ENCODE measurements at places on chromosomes 13 and 19.

DNA sequence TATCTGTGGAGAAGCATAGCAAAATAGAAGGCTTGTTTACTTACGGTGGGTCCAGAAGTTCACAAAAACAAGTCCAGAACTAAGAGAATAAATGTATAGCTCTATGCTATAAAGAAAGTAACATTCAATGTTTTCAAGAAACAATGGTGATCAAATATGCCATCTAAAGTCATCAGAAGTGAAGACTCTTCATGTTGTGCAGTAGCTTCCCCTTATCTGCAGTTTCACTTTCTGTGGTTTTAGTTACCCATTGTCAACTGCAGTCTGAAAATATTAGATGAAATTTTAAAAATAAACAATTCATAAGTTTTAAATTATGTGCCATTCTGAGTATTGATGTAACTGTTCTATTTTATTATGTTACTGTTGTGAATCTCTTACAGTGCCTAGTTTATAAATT lies 72.5 kb downstream of the EDNRB start:
- DNase-seq, result no peak

DNA sequence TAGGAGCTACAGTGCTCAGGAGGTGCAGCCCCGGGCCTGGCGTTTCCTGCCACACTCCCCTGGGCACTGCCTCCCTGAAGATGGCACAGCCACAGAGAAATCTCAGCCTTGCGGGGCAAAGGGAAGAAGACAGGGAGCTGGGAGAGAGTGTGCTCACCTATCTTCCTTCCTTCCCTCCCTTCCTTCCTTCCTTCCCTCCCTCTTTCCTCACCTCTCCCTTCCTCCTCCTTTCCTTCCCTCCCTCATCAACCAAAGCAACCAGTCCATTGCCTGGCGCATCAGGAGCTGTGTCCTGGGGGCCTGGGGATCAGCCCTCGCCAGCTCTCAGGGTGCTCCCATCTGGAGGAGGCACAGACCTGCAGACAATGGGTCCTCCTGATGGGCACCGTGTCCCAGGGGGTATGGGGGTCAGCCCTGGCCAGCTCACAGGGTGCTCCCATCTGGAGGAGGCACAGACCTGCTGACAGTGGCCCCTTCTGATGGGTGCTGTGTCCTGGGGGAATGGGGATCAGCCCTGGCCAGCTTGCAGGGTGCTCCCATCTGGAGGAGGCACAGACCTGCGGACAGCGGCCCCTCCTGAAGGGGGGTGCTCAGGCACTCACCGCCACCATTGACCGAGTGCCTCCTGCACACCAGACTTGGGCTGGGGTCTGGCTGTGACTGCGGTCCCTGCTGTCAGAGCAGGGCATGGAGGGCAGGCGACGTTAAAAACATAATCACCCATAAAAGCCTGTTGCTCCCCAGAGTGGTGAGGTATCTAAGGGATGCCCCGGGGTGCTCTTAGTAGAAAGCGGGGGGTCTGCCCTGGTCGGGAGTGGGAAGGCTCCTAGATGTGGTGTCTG lies 120.2 kb downstream of the URI1 start:
- DNase-seq, result no peak

- DNase-seq, result no peak
Observed at GRCh38 chr13:24854311-24854710, 90.3 kb downstream of the RNF17 start.

DNA sequence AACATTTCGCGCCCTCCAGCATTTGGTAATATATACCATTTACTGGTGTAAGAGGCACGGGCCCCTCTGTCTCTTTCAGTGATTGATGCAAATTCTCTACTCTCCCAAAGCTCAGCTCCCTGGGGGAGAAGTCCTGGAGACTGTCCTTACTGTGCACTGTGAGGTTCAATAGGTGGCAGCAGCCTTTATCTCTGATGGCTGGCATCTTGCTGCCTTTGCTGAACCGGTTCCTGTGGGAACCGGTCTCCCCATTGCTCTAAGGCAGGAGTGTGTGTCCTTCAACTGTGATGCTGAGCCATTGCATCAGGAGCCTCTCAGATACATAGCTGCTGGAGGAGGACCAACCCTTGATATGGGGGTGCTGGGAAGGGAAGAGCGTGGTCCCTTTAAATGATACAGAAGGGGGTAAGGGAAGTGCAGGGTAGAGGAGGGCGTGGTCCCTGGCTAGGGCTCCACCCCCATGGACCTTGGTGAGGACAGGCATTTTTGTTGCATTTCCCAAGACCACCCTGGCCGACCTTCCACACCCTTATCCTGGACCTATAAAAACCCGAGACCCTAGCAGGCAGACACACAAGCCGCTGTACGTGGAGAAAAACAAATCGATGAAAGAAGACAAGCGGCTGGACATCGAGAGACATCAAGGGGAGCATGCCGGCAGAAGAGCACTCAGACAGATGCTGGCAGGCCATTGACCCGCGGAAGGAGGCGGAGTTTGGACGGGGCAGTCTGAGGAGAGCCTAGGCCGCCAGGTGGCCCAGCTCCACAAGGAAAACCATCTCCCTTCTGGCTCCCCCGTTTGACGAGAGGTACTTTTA lies 41.1 kb upstream of the GTF3A start:
- DNase-seq, result no peak

DNA sequence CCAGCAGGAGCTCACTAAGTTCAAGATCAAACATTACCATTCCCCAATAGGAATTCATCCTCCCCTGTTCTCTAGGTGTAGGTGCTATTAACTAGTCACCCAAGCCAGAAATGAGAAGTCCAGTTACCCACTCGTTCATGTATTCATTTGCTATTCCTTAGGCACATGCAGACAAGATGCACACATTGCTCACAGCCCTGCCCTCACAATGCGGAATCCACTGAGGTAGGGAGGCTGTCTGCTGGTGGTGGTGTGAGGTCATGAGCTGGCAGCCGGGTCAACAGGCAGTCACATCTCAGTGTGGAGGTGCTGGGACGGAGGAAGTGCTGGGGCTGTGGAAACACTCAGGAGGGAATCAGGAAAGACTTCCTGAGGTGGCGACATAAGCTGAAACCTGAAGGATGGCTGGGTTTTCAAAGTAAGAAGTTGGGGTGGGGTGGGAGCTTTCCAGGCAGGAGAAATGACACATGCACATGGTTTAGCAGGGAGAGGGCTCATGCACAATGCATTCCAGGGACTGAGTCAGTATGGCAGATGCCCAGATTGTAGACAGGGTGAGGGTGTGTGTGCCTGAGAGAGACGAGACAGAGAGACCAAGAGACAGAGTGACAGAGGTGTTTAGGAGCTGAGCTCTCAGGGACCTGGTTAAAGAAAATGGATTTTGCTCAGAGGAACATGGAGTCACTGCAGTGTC lies 117.6 kb downstream of the USP12 start:
- no peak for DNase-seq

GRCh38 chr13:51828730-51829567 lies 16.0 kb downstream of the TMEM272 start:
- no peak for DNase-seq

DNA sequence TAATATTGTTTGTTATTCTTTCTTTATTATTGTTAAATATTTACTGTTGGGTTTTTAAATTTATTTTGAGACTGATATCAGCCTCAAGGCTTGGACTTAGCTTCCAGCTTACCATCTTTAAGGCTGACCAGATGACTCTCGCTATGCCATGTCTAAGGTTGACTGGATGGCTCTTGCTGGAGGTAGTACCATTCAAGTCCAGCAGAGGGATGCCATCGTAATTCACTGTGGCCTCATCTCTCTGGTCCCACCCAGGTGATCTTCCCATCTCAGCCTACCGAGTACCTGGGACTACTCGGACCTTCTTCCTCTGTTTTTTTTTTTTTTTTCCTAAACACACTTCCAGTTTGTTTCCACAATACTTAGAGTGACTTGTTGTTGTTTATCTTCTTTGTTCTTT lies 41.7 kb upstream of the ZNF91 start:
- DNase-seq, result no peak

GRCh38 chr19:51547397-51548212 lies 16.1 kb upstream of the SIGLEC6 start:
- no peak for DNase-seq

DNA sequence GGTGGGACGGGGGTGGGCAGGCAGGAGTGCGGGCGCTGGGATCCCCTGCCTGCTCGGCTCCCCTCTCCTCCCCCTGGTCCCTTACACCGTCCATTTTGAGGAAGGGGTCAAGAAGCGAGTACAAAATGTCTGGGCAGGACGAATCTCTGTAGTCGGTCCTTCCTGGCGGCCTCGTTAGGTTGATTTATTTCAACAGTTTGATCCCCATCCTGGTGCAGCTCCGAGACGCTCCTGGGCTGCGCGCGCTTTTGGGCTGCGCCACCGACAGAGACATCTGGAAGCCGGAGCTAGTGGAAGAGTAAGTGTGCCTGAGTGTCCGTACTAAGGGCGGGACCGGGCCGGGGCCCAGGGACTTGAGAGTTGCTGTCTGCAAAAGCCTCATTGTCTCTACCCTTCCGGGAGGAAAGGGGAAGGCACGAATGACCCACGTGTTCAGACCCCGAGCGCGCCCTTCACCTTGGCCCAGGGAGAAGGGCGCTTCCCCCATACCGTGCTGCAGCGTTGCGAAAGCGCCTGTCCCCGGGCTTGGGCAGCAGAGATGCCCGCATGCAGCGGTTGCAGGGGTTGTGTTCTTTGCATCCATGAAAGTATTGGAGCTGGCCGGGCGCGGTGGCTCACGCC lies 1.8 kb downstream of the ZNF114 start:
- DNase-seq, result no peak

DNA sequence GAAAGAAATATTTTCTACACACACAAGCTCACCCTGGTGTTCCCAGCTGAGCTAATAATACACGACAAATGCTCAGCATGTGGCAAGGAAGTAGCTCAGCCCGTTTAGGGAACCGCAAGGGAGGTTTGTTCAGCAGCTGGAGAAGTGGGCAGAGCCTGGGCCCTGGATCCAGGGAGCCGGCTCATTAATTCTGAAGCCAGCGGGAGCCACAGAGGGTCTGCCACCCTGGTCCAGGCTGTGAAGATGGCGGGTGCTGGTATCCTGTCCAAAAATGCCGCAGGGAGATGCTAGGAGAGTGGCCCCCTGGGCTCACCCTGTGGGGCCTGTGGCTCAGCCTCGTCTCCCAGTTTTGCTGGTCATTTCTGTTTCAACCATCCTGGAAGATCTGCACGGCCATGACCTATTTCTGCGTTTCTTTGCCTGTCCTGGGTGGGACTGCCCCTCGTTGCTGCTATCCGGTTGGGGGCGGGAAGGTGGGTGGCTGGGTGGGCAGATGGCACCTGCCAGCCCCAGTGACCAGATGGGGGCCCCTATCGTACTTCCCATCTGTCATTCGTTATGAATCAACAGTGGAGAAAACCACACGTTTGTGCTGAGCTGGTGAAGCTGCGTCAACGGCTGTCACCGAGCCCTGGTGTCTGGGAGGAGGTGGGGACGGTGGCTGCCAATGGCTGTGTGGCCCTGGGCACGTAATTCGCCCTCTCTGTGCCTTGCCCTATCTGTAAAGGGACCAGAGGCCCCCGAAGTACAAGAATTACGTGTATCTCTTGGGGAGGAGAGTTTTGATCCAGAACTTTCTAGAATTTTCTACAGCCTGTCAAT lies 2.7 kb upstream of the GNA15 start:
- DNase-seq, result peak; percentile 88

DNA sequence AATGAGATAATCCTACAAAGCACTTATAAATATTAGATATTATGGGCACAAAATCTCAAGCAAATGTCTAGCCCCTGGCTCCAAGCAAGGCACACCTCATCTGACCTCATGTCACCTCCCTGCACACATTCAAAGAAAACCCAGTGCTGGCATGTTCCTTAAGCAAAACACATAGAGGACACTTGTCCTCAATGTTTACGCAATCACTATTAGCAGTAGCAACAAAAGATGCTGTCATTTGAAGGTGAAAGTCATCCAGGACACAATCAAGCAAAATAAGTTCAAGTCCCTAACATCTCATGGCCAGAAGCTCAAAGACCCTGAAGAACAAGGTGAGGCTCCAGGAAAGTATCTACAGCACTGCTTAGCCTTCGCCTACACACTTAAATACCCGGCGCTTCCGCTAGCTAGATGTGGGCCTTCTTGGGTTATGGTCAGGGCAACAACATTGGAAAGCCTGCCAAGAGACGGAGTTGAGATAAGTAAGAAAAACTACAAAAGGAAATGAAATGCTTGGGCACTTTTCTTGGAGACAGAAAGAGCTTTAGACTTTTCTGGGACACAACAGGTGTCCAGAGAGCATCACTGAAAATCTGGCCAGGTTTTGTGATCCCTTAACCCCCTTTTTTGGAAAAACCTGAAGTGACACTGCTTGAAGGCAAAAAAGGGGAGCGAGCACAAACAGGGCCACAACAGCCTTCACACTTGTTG lies 85.7 kb downstream of the FOXO1 start:
- no peak for DNase-seq

DNA sequence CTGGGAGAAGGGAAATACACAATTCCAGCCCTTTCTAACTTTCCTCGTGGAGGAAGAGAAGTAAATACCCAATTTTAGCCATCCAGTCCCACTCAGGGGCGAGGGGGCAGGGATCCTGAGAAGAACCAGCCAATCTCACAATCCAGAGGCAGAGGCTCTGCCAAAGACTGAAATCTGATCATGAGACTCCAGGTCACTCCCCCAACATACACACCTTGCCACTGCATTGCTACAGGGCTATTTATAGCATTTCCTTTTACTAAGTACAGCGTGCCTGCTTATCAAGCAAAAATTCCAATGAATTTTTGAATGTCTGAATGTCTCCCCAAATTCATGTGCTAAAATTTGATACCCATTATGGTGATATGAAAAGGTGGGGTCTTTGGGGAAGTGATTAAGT lies 1687.5 kb downstream of the EFNB2 start:
- no peak for DNase-seq

- peak; percentile 72 for DNase-seq
Observed at GRCh38 chr13:23743278-23744076, 145.7 kb downstream of the MIPEP start.

DNA sequence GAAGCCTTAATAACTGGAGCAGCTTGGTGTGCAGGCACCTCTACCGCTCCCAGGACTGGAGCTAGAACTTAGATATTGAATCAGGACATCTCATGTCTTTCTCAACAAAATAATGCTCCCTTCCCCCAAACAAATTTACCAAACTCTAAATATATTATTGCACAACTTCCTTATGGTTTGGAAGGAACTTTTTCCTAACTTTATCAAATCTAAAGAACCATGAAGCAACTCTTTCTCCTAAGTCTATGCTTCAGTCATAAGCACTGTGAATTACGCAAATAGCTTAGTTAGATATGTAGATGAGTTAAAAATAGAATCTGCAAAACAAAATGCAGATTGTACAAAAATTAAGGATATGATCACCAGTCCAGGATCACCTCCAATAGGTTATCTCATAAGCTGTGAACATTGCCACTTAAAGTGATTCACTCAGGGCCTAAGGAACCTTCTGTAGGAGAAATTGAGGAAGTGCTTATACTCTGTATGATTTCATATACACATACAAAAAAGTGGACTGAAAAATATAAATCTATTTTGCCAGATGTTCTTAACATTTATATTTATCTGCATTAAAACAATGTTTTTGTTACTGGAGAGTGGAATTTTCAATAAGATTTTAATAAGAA lies 20.4 kb upstream of the MAB21L1 start:
- no peak for DNase-seq

GRCh38 chr13:75050419-75051046 lies 431.4 kb downstream of the TBC1D4 start:
- DNase-seq, result no peak

DNA sequence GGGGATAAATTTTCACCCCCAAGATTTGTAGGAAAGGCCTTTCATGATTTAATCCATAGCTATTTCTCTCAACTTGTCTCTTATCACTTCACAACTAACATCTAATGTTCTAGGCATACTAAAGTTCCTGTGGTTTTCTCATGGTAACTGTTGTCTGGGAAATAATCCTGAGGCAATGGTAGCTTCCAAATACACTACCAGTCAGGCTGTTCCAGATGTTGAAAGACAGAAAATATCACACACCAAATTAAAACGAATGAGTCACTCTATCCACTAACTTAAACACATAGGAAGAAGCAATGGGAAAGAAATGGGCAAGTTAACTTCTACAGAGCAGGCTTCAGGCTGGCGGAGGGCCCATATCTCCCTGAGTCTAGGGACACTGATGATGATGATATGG lies 77.7 kb upstream of the MYO16 start:
- DNase-seq, result no peak
